ENCODE measurements at places on chromosomes 4 and X.

GRCh38 chr4:166594326-166594946, 639.9 kb downstream of the SPOCK3 start:
- DNase-seq, result peak; percentile 20

GRCh38 chr4:56531823-56532222, 26.2 kb downstream of the ARL9 start:
- DNase-seq, result no peak

DNA sequence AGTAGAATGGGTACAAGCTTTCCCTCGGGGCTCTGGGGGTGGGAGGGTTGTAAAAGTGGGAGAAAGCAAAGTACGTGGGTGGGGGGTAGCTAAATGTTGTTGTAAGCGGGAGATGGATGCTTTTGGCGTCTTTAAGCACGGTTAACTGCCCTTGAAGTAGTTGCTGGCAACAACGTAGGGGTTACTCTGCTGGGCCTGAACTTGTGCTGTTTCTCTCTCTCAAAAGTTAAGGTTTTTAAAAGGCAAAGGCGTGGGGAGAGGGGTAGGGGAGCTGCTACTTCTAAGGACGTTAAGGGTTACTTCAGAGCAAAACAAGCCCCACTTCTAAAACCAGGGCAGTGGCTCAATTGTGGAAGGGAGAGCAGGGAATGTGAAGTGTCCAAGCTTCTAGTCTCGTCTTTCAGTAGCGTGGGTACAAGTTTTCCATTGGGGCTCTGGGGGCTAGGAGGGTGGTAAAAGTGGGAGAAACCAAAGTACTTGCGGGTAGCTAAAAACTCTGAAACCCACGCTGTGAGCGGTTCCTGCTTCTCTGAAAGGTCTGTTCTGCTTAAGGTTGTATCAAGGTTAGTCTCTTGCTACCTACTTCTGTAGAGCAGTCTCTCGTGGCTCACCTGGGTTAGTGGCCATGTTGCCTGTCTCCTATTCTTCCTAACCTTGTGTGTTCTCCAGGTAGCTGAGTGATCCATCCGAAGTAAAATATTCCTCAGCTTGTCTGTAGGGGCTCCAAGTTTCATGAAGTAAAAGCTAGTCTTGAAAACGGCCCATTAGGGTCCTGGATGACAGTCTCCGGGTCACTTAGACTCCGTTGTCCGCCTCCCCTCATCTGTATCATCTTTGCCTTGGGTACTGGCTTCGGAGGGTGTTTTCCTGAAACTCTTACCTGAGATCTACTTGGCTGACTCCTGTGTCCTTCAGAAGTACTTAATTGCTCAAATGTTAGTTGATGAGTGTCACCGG, 1.7 kb upstream of the WDR1 start:
- no peak for DNase-seq

DNA sequence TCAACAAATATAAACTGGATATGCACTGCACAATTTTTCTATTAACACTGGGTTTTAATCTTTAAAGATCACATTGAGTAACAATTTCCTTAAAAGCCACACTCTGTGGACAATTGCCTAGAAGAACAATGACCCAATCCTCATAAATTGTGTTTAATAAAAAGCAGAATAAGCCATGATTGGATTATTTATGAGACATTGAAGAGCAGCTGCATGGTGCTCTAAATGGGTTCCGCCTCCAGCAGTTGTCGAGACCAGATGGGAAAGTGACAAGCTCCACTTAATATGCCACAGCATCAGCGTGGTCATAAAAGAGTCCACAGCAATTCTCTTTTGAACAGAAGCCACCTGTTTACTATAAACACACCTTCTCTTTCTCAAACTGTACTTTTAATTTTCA, 635.2 kb upstream of the FRG1 start:
- DNase-seq, result no peak

- DNase-seq, result no peak
These were observed 32.6 kb upstream of the PHF8 start for GRCh38 chrX:54076903-54077302.

DNA sequence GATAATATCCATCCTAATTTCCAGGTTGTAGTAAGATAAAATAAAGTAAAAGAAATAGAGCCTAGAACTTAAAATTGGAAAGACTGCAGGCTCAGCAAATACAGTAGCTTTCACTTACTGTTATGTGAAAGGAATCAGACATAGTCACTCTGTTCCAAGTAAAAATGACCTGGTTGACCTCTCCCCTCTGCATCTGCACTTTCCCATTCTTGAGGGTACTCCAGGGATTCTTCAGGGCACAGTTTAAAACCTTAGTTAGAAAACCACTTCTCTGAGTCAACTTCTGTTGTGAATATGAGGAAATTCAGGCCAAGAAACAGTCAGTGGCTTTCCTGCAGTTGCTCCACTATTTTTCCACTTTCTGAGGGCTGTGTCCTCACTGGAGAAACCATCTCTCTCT, 42.9 kb downstream of the FRAS1 start:
- DNase-seq, result no peak

DNA sequence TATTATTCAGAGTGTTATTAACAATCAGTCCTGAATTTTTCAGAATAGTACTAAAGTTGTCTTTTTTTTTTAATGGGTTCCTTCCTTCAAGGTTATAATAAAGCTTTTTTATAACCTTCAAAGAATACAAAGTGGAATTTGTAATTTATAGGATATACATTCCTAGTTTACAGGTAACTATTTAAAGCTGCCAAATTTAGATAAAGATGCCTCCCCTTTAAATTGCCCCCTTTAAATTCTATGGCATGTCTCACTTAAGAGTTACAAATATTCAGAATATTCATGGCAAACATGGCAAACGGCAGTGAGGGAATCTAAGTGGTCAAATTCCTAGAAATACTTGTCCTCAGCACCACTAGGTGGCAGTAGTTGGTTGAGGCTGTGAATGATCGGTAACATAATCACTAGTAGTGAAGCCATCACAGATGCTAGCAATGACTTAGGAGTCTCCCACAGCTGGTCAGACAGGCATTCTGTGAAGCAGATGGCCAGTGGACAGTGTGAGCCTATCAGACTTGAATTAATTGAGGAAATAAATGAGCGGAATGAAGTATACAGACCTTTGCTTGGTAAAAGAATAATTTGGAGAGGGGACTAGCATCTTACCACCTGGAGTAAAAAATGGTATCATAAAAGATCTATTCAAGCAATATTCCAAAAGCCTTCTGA, 86.4 kb downstream of the CBR4 start:
- DNase-seq, result peak; percentile 74

DNA sequence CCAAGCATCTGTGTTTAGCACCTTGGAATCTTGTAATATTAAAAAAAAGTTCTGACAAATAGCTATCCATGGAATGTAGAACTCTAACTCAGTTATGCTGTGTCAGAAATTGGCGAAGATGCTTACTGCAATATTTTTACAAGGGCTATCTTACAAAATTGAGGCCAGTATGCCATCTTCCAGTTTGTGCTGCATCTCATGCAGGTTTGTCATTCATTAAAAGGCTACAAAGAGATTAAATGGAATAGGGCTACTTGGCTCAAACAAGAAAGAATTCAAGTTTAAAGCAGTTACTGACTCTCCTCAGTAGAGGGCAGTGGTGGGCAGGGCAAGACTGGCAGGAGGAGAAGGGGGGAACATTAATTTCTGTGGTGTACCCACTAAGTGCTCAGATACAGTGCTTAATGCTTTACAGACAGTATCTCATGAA, 66.5 kb downstream of the SHROOM4 start:
- DNase-seq, result no peak

DNA sequence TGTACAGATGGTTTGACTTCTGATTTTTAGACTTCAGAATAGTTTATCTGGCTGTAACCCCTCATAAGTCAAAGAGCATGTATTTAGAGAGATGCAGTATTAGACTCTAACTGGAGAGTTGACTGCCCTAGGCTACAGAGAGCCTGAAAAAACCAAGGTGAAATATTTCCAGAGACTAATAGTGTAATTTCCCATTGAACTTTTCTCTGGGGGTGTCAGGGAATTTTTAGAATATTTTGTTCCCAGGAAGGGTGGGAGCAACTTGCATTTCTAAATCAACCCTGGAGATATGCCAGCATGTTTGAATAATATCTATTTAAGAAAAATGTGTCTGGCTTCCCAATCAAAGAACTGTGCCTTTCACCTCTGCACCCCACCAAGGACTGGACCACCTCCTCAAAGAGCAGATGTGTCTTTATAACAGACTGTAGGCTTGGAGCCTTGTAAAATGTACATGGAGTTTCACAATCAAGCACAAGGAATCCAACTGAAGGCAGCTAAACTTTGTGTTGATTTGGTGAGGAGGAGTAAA, 2.0 kb downstream of the ANXA3 start:
- DNase-seq, result no peak

DNA sequence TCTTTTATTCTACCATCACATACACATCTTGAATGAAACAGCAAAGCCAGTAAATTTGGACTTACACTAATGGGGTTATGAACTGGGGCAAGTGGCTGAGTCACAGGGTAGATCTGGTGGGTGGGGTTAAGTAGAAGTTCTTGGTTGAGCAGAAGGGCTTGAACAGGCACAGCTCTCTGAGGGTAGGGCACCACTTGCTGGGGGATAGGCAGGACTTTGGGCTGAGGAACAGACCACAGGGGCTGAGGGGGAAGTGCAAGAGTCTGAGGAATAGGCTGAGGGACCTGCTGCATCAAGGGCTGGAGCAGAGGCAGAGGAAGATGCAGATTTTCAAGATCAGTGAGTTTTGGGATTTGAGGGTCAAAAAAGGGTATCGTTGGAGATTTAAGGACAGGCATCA, 8.3 kb downstream of the CSN2 start:
- DNase-seq, result no peak

- no peak for DNase-seq
These were observed 112.0 kb downstream of the SHROOM3 start for GRCh38 chr4:76546759-76547742.

DNA sequence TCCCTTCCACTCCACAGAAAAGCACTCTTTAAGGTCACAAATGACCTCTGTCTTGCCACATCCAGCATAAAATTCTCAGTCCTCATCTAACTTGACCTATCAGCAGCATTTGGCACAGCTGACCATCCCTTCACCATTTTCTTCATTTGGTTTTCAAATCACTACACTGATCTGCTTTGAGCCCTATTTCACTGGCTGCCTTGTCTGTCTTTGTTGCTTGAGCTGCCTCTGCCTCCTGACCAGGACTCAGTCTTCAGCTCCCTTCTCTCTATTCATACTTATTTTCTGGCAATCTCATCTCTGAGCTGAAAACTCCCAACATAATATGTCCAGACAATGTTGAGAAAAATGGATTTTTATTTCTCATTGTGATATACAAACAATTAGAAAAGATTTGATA, 27.7 kb upstream of the PDE5A start:
- DNase-seq, result no peak

GRCh38 chr4:46329118-46329976, 60.6 kb downstream of the GABRA2 start:
- no peak for DNase-seq

- DNase-seq, result peak; percentile 22
These were observed 59.8 kb downstream of the ABCB7 start for GRCh38 chrX:75096331-75096730.

GRCh38 chr4:169267070-169267469, 3.7 kb downstream of the SH3RF1 start:
- DNase-seq, result no peak

- no peak for DNase-seq
These were observed 11.0 kb downstream of the LHFPL1 start for GRCh38 chrX:112668476-112669409.

GRCh38 chr4:47741200-47741599, 96.7 kb downstream of the CORIN start:
- DNase-seq, result peak; percentile 80

- DNase-seq, result no peak
These were observed 14.7 kb downstream of the YY2 start for GRCh38 chrX:21870494-21870893.
